ENCODE measurements at places on chromosomes 13 and 19.

DNA sequence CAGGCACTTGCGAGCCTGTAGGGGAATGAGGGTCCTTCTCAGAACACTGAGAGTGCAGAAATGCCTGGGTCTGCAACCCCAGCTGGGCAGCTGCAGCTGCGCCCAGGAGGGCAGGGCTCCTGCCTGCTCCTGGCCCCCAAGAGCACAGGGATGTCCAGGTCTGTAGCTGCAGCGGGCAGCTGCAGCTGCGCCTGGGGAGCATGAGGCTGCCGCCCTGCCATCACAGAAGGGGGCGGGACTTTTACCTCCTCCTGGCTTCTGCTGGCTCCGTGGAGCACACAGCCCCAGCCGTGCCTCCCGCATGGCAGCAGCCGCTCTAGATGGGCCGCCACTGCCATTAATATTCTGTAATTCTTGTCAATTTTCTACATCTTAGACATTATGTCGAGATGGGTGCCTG is 17.8 kb downstream of the CPB2 start:
- DNase-seq = no peak

DNA sequence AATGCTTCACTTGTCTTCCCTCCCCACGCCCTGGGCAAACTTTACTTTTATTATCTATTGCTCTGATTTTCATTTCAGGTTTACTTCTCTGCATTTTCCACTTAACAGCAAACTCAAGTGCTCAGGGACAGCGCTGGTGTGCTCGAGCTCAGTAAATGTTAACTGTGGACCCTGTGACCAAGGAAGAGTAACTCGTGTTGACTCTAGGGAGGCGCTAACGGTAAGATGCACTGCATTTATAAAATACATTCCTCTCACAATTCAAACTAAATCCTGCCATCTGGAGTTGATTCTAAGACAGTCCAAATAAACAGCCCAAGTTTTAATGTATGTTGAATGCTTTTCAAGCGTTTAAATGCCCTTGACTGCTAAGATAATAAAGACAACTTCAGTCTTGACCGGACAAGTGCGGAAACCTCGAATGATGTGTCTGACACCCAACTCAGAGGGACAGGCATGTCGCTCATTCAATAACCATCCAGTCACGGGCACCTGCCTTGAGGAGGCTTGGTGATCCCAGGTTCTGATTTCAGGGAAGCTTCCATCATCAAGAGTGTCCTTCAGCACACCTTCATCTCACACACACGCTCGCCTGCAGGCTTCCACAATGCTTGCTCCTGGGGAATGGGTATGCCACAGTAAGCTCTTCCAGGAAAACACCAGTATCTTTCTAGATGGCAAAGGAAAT is 93.2 kb downstream of the STK24 start:
- DNase-seq = no peak

DNA sequence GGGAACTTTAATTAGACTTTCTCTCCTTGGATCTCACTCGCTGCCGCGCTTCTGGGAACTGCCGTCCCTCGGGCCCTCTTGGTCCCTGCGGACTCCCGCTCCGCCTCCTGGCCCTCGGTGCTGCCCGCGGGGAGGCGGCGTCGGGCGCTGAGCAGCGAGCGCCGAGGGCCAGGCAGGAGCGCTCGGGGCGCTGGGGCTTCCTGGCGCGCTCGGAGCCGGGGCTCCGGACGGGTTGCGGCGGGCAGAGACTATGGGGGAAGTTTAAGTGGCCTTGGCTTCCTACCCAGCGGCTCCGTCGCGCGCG is 704 bp downstream of the CHST8 start:
- no peak for DNase-seq

DNA sequence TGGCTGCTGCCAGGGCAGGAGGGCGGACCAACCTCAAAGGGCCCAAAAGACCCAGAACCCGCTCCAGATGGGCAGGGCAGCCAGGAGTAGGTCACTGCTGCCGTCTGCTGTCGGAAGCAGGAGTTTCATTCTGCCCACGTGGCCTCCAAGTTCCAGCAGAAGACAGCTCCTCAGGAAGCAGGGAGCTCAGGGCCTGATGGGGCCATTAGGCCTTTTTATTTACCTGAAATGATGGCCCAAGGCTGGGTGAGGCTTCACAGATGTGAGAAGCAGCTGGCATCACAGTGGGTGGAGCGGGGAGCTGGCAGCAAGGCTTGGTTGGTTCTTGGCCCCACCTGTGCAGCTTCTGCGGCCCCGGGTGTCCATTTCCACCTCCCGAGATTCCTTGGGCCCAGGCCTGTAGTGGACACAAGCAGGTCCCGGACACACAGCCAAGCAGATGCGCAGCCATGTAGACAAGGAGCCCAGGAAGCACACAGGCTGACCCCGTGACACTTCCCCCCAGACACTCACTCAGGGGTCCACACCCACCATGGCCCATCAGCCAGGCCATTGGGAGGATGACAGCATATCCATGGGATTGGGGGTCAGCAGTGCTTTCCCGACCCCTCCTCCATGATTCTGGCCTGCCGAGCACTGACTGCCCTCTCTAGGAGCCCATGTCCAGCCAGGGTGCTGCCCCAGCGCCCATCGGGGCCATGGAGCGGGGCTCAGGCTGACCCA is 26.4 kb downstream of the C13orf46 start:
- DNase-seq = no peak

DNA sequence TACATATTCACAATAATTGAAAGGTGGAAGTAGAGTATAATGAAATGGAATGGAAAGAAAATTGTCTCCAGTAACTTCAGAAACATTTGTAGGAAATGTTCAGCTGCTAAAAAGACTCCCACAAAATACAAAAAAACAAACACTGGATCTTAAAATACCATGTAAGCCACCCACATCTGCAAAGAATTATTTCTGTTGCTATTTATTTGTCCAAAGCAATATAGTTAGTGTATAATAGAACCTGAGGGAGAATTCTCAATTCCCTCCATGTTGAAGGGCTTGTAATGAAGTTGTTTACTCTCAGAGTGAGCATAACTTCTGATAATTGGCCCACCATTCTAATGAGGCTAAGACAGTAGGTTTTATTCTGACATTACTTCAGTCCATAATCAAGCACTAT is 37.4 kb upstream of the KLF12 start:
- no peak for DNase-seq

Data from substantia nigra (tissue), 51 donors.